Posterior vena cava (tissue), 2 donors: ENCODE measurements at places on chromosomes 2 and 18.

DNA sequence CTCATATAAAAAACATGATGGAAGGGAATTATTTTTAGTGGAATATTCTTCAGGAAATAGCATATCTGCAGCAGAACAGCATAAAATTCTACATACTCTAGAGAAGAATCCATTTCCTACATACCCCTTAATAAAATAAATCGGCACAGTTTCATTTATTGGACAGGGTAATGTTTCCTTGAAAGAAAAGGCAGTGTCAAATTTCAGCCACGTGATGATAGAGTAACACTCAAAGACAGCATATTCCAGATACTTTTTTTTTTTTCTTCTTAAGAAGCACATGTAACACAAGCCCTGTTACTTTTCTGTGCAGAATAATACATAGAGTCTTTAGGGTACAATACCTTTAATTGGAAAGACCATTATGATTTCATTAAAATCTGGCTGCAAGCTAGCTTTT lies 204.4 kb downstream of the SRBD1 start:
- no peak for DNase-seq

- DNase-seq: no peak
Measured at GRCh38 chr2:231099918-231100317, 24.9 kb downstream of the HTR2B start.

DNA sequence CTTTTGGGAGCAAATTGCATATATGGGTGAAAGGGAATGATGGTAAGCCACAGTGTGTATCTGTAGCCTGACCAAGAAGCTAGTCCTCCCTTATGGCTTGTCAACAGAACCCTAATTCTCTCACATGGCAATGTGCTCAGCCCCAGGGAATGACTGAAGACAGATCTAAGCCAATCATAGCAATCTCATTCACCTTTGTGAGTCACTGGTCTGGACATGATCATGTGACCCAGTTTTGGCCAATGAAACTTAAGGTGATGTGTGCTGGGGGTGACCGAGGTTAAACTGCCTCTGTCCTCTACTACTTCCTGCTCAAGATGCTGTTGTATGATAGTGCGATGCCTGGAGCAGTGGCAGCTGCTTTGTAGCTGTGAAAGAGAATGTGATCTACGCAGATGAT lies 491.2 kb upstream of the HS6ST1 start:
- DNase-seq: no peak

DNA sequence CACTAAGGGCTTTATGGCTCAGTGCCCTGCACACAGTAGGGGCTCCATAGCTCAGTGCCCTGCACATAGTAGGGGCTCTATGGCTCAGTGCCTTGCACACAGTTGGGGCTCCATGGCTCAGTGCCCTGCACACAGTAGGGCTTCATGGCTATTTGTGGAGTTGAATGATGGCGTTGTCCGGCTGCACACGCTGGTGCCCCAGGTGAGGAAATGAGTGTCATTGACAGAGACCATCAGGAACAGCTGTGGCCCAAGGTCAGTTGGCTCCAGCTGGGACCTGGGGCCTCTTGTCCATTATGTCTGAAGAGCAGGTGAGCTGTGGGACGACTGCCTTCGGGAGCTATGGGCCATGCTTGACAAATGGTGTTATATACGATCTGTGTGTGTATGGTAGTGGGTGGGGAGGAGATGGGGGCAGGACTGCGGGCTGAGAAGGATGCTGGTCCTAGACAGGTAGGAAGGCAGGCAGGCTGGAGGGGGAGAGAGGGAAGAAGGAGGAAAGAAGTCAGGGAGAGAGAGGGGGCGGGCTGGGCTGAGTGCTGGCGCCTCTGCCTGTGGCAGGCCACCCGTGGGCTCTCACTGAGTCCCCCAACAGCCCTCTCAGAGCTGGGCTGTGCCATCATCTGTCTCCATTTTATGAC lies 130.6 kb downstream of the CLIP4 start:
- DNase-seq: peak; percentile 69

DNA sequence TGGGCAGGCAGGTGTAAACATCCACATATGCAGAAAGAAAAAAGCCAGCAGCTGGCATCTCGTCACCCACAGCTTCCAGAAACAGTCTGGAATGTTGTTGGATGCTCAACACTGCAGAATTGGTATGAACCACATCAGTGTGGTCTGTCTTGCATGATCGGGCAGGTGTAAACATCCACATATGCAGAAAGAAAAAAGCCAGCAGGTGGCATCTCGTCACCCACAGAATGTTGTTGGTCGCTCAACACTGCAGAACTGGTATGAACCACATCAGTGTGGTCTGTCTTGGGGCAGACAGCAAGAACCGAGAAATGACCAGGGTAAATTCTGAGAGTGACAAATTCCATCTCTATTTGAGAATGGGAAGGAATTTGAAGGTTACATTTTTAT lies 39.6 kb downstream of the DOCK10 start:
- DNase-seq: no peak

- DNase-seq: no peak
Measured at GRCh38 chr2:176124947-176125771, 2.6 kb downstream of the HOXD9 start.

DNA sequence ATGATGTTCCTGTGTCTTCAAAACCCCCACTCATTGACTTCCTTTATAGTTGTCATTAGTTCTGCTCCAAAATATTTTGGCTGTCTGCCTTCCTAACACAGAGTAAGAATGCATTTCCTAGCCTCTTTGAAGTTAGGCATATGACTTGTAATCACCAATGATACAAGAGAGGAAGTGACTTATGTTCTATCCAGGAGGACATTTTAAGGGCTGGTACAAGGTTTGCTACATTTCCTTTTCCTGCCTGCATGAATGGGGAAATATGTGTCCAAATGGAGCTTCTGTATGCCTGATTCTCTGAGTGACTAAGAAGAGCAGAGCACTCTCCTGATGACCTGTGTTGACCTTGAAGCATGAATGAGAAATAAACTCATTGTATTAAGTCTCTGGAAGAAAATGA lies 115.1 kb downstream of the PLCL1 start:
- no peak for DNase-seq

GRCh38 chr2:173955004-173955403 lies 10.2 kb downstream of the SP3 start:
- no peak for DNase-seq
